ENCODE measurements at places on chromosomes 4 and X.
A peak's percentile ranks its signal among the peaks of the same experiment; 100 is the strongest.

GRCh38 chrX:22526339-22526738 is 253.6 kb downstream of the CBLL2 start:
- no peak for DNase-seq

- DNase-seq, result no peak
Observed at GRCh38 chrX:152872522-152872921, 25.3 kb upstream of the ZNF185 start.

- DNase-seq, result no peak
Observed at GRCh38 chrX:49290215-49290614, 13.2 kb upstream of the GAGE10 start.

DNA sequence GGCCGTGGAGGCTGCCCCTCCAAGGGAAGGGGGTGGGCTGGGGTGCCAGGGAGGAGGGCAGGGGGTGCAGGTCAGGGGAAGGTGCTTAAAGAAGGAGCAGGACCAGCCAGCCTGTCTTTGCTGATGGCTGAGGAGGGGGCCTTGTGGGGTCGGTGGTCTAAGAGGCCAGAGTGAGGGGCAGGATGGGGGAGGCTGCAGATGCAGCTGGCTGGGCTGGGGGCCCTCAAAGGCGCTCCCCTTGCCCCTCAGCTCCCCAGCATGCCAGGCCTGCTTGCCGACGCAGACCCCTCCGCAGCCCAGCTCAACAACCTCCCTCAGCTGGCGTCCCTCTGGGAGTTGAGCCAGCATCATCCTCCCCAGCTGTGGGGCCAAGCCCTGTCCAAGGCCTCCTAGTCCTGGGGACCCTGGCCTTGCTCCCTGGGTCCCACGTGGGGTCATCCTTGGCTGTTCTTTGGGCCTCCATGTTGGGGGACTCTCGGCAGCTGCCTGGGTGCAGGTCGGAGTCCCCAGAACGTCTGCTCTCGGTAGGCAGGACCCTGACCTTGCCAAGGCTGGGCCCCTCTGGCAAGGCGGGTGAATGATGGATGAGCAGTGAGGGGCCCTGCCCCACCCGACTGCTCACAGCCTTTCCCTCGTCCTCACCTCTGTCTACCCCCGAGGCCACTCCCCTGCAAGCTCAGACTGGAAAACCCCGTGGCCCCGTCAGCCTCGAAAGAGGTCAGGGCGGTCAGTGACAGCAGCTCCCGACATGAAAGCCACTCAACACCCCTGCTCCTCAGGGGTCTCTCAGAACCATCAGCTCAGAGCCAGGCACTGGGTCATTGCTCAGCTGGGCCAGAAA is 119.4 kb downstream of the FAM53A start:
- no peak for DNase-seq

- no peak for DNase-seq
Observed at GRCh38 chr4:13454786-13455185, 29.4 kb downstream of the RAB28 start.

- peak; percentile 62 for DNase-seq
Observed at GRCh38 chr4:1777822-1778641, 15.1 kb upstream of the FGFR3 start.

- no peak for DNase-seq
Observed at GRCh38 chrX:146278381-146278780, 460.8 kb downstream of the SLITRK2 start.

- no peak for DNase-seq
Observed at GRCh38 chrX:149286940-149287349, 218.2 kb downstream of the IDS start.

DNA sequence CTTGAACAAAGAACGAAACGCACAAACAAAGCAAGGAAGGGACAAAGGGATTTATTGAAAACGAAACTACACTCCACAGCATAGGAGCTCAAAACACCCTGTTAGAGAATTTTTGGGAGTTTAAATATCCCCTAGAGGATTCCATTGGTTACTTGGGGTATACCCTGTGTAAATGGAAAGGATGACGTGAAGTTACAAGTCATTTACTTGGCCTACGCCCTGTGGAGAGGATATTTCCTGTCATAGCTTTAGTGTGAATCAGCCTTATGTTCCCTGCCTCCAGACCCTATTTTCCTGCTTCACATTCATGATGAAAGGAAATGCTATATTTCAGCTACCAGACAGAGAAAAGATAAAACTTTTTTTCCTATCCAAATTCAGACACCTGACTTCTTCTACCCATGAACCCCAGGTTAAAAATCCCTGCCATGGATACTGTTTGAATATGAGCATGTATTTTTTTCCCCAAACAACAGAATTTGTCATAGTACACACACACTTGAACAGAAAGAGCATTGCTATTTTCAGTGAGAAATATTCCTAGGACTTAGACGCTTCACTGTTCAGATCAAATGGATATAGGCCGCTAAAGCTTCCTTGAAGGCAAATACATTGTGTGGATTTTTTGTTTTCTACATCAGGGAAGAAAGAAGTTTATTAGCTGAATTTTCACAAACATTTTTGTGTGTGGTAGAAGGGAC is 20.4 kb downstream of the PIN4 start:
- no peak for DNase-seq

DNA sequence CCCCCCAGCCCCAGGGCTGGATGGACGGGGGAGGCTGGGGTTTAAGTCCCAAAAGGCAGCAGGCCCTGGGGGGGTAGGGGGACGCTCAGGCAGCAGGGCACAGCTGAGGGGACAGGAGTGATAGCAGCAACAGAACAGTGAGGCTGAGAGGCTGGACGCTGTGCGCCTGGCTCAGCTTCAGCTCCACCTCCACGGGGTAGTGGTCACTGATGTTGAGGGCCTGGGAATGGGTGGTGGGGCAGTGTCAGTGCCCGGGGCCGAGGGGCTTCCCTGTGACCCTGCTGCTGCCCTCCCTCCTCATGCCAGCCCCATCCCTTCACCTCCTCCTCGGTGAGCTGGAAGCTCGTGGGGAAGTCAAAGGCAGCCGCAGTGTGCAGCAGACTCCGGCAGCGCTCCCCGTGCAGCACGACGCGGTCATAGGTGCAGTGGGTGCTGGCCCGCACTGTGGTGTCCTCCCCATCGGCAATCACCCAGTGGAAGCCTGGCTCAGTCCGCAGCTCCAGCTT is 4.5 kb downstream of the RPL10 start:
- no peak for DNase-seq

GRCh38 chr4:185774131-185774653 is 37.8 kb downstream of the SORBS2 start:
- DNase-seq, result no peak

- DNase-seq, result peak; percentile 20
Observed at GRCh38 chrX:107484002-107484726, 34.7 kb downstream of the FRMPD3 start.

DNA sequence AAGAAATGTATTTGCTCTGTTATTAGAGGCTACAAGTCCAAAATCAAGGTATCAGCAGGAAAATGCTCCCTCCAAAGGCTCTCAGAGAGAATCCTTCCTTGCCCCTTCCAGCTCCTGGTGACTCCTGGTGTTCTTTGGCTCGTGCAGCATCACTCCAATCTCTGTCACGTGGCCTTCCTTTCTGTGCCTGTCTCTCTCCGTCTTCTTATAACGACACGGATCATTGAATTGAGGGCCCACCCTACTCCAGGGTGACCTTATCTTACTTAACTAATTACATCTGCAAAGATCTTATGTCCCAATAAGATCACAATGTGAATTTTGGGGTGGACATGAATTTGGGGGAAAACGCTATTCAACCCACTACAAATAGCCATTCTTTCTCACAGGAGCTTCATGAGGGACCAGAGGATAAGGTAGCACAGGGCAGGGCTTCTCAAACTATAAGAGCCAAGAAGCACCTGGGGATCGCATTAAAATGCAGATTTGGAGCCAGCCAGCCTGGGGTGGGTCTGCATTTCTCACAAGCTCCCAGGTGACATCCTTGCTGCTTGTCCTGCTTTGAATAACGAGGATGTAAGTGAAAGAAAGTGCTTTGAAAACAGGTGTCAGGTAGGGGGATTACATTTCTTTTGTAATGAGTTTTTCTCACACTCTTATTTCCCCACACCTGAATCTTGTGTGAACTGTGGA is 41.9 kb upstream of the APLN start:
- DNase-seq, result no peak

GRCh38 chrX:43560247-43560946 is 95.7 kb upstream of the MAOA start:
- DNase-seq, result no peak

- DNase-seq, result no peak
Observed at GRCh38 chrX:17247144-17247543, 127.9 kb upstream of the NHS start.

DNA sequence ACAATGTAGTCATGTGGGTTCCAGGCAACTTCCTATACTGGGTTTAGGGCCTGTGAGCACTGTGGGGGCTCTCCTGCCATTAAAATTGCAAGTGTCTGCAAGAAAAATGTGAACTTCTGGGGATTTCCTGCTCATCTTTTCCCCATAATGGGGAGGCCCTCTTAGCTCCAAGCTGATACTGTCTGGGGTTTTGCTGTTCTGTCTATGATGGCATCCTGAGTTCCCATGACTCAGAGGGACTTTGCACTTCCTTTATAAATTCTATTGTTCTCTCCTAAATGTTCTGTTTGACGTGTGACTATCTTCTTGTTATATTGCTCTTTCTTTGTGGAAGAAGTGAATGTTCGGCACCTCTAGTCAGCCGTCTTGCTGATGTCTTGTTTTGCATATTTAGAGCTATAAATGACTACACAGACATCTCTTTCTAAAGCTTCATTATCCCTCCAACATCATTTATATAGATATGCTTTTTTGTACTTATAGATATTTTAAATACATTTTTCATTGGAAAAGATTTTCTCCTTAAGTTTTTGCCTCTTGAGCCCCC is 465.8 kb downstream of the NAF1 start:
- DNase-seq, result no peak

- no peak for DNase-seq
Observed at GRCh38 chrX:16836371-16836770, 33.8 kb downstream of the RBBP7 start.

DNA sequence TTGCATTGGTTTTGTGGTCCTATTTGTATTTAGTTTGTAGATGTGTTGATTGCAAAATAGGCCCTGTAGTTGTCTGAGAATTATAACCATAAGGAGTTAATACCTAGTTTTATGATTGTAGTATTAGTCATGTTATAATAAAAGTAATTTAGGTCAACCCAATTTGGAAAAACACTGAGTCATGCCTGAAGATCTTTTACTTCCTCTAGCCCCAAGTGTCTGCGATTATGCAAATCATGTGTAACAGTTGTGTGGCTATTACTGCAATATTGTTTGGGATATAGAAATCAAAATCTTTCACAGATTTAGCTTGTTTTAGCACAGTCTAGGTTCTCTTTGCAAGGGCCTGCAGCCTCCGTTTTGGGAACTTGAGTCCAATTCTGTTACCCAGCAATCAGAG is 12.6 kb downstream of the SRD5A3 start:
- no peak for DNase-seq

DNA sequence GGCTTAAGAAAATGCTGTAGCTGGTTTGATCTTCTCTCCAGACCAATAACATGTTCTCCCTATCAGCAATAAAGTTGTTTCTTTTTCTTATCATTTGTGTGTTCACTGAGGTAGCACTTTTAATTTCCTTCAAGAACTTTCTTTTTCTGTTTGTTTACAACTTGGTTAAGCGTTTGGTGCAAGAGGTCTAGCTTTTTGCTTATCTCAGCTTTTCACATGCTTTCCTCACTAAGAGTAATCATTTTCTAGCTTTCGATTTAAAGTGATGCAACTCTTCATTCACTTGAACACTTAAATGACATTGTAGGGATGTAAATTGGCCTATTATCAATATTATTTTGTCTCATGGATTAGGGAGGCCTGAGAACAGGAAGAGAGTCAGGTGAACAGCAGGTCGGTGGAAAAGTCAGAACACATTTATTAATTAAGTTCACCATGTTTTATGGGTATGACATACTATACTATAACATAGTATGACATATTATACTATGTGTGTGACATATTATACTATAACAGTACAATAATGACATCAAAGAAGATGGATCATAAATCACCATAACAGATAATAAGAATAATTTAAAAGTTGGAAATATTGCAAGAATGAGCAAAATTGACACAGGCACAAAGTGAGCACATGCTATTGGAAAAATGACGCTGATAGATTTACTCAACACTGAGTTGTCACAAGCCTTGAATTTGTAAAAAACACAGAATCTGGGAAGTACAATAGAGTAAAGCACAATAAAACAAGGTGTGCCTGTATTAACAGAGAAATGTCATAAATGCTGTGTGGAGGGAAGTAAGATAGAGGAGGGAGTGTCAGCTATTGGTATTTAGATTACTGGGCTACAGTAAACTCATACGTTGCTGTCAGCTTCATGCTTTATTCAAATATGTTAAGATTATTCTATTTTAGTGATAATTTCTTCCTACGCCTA is 218.6 kb upstream of the SLC7A11 start:
- DNase-seq, result no peak

DNA sequence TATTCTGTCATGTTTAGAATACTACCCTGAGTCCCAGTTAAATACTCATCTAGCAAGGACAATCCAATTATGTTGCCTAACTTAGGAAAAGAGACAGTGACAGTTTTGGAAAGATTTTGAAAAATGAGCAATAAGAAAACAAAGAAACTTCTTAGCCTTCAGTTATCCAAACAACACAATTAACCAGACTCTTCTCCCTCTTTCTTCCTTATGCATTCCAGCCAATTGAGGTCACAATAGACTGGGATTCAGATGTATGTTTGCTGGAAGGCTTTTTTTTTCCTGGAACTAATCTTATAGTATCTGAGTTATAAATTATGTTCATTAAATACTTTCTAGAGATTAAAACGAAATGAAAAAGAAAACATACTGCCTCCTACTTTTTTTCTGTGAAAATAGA is 109.6 kb downstream of the GUCY2F start:
- DNase-seq, result no peak

- no peak for DNase-seq
Observed at GRCh38 chr4:76090241-76090691, 15.8 kb downstream of the ART3 start.

DNA sequence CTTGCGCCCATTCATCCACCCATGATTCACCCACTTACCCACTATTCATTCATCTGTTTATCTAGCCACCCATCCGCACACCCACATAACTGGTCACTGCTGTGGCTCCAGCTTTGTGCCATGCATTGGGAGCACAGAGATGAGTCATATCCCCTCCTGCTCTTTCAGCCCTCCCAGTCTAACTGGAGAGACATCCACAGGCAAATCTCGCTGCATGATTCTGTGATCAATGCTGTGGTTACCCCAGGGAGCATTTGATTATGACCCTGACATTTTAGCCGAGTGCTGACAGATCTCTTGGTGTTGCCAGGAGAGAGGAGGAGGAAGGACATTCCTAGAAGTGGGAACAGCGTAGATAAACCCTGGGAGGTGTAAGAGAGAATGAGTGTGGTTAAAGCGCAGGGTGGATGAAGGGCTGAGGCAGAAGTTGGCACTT is 10.4 kb upstream of the PORCN start:
- no peak for DNase-seq

DNA sequence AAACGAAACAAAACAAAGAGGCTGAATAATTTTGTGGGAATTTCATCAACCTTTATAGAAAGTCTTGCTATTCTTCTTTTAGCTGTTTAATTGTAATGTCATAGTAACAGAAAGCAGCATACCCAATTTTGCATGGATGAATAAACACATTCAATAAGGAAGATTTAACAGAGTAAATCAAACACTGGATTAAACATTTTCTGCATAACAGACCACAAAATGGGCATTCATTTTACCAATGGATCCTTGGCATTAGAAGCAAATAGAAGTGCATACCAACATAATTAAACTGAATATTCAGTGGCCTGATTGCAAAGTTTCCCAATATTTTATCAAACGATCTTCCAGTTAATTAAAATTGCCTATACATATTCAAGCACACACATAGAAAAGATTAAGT is 4.4 kb upstream of the CHM start:
- no peak for DNase-seq

GRCh38 chr4:38675146-38676121 is 11.4 kb downstream of the KLF3 start:
- peak; percentile 46 for DNase-seq

All from C1 segment of cervical spinal cord (tissue), 14 donors.